ENCODE measurements at places on chromosomes 2 and 18.

- DNase-seq: no peak
These were observed 680.2 kb downstream of the NYAP2 start for GRCh38 chr2:226079671-226080181.

DNA sequence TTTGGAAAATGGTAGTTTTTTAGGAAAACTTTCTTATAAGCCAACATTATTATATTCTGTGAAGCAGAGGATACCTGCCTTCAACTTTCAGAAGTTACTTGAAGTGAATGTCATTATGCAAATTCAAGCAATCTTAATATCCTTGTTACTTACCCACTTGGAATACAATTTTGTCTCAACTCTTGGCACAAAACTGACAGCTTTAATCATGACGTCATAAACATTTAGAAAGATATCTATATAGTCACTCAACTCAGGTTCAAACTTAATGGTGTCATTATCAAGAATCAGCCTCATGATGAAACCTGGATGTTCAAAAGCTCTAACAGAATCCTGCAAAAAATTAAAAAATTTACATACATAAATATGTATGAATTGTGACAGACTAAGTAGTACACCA, 68.1 kb downstream of the DNAH7 start:
- no peak for DNase-seq

DNA sequence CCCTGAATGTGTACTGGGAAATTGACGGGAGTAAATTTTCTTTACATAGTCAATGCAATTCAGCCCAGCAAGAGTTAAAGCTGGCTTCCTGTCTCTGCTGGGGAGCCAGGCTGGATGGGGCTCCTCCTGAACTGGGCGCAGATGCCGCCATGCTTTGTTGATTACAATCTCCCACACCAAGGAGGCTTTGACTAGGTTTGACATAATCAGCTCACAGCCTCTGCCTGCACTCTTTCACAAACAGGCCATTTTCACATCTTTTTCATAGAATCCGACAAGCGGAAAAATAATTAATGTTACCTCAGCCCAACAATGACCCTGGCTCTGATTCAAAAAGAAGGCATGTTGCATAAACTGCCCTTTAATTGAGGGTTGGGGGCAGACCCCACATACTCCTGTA, 54.3 kb downstream of the FOXI3 start:
- no peak for DNase-seq

GRCh38 chr2:1017827-1018226, 67.2 kb downstream of the SNTG2 start:
- no peak for DNase-seq

- DNase-seq: no peak
These were observed 127.9 kb downstream of the EVA1A start for GRCh38 chr2:75432761-75433361.

GRCh38 chr2:237721458-237721857, 77.1 kb upstream of the RBM44 start:
- DNase-seq: no peak

DNA sequence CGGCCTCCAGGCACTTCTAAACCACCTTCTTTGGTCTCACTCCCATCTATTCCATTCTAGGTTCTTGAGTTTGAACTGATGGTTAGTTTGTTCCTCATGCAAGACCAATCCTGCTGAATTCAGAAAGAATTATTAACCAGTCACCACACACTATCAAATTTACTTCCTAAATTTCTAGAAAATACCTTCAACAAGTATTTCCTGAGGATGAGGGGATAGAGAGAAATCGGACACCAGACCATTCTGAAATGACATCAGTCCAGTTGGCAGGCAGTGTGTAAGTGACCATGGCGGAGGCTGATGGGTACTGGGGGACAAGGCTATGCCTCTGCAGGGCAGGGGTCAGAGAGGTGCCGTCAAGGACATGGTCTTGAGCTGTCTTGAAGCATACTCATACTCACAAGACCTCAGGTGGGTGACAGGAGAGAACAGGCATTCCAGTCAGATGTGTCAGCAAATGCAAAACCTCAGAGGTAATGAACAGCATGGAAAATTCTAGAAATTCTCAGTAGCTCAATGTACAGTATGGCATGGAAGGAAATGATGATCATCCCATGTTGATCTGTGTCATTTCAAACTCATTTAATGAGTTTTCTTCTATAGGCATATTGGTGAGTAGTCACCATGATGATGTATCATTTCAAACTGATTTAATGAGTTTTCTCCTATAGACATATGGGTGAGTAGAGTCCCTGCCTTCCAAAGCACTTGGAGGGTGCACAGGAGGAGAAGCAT, 119.6 kb downstream of the DDX1 start:
- no peak for DNase-seq

- no peak for DNase-seq
These were observed 16.3 kb upstream of the CDH2 start for GRCh38 chr18:28193177-28193778.

GRCh38 chr18:7575465-7576028, 8.4 kb downstream of the PTPRM start:
- DNase-seq: no peak

DNA sequence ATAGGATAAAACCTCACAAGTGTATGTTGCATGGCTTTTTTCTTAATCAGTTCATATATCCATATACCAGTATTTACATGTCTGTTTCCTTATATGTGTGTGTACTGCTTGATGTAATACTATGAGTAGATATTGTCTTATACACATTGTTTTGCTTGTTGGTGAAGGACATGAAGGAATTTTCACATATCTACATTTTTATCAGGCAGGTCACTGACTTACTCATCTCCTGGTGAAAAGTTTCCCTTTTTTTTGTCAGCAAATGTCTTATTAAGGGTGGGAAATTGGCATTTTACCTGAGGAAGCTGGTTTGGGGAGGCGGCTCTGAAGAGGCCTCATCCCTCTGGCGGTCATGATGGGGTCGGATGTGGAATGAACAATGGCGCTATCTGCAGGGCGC, 61.4 kb upstream of the LYPD1 start:
- DNase-seq: no peak

- DNase-seq: no peak
These were observed 1081.3 kb upstream of the TMEFF2 start for GRCh38 chr2:193276069-193276468.

DNA sequence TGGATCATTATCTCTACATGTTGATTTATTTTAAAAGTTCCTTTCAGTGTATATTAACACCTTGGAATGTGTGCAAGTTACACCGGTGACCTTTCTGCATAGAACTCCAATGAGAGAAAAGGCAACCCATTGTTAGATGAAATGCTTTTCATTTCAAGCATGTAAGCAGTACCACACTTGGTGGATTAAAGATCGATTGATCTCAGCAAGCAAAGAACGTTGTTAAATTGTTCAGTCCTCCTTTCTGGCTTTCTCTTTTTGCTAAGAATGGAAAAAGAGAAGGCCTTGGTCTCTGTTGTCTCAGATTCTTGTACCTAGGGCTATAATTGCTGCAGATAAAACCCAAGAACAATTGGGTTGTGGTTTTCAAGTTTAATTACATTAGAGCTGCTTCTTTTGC, 843.0 kb downstream of the DPP10 start:
- no peak for DNase-seq

GRCh38 chr18:57561728-57562423, 24.6 kb downstream of the FECH start:
- no peak for DNase-seq

GRCh38 chr2:144233317-144233716, 286.6 kb downstream of the ZEB2 start:
- DNase-seq: no peak

GRCh38 chr18:79635427-79635726, 44.2 kb upstream of the CTDP1 start:
- DNase-seq: no peak

GRCh38 chr2:42098571-42099437, 51.0 kb downstream of the PKDCC start:
- no peak for DNase-seq

- DNase-seq: no peak
These were observed 4.4 kb downstream of the TGFA start for GRCh38 chr2:70549064-70549710.

DNA sequence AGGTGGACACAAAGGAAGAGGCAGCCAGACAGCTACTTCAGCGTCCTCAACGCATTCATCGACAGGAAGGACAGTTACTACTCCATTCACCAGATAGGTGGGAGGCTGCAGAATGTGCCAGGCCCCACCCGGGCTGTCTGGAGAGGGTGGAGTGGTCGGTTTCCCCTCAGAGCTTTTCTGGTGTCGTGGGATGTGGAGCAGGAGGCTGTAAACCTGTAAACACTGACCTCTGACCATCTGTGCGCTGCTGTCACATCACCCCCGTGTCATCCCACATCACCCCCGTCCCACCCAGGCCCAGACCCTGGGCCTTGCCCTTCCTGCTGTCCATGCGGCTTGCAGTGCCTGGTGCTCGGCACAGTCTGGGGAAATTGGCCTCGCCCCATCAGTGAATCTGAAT, 17.1 kb downstream of the ATG4B start:
- DNase-seq: no peak

- DNase-seq: no peak
These were observed 4.3 kb downstream of the SIX3 start for GRCh38 chr2:44945676-44946371.

GRCh38 chr18:42807887-42808286, 307.6 kb downstream of the RIT2 start:
- no peak for DNase-seq

DNA sequence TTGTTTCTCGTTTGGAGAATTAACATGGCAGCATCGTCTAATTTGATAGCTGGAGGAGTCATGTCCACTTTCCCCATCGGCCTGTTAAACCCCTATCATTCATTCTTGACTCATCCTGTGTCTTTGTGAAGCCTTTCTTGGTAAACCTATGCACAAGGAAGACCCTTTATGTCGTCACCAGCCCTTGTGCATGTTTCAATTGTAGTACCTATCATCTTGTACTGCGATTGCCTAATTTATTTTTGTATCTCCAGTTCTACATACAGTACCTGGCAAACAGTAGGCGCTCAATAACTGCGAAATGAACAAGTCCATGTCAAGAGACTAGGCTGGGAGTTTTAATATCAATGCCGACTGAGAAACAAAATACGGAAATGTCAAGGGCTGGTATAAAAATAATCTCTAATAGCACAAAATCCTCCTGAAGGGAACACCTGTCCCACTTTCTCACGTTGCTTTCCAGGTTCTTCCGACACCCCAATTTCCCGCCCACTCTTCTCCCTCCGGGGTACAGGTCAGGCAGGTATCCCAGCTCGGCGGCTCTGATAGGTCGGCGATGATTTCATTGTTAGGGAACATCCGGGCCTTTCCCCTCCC, 1.3 kb upstream of the PPM1B start:
- no peak for DNase-seq

DNA sequence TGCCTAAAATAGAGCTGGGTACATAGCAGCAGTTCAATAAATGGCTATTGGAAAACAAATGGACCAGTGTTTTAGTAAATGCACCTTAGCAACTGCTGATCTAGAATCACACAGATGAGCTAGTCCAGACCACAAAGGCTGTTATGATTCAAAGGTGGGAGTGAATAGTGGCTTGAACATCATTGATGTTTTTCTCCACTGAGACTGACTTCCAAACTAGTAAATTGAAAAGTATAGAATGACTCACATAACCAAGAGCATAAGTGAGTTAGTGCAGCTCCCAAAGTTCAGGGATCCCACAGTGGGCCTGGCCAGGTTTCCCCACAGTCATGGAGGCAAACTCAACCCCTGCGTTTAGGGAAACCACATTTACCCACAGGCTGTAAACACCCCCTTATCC, 106.7 kb upstream of the YPEL5 start:
- DNase-seq: no peak

DNA sequence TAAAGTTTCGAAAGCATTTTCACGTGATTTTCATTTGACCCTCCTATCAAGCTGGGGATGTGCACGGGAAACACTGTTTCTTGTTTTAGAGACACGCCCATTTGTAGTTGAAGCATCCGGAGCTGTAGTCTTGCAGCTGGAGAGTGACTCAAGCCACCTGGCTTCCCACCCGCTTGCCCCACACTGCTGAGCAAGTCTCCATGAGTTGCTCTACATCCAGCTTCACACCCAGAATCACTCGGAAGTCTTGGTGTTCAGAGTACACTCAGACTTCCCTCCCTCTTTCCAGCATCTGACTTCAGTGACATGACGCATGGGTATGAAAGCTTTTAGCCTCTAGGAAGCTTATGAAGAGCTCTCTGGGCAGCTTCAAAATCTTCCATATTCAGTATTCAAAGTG, 262.4 kb downstream of the NBAS start:
- no peak for DNase-seq

- DNase-seq: no peak
These were observed 1.8 kb downstream of the HOXD9 start for GRCh38 chr2:176124110-176124946.

GRCh38 chr2:28233164-28233676, 159.4 kb upstream of the FOSL2 start:
- DNase-seq: no peak

GRCh38 chr2:173984866-173985604, 19.9 kb upstream of the SP3 start:
- DNase-seq: no peak

- DNase-seq: no peak
These were observed 1896.8 kb upstream of the CELF4 start for GRCh38 chr18:39462436-39462835.

- DNase-seq: no peak
These were observed 209.4 kb downstream of the ZEB2 start for GRCh38 chr2:144310484-144310883.

GRCh38 chr2:235116885-235117492, 165.2 kb downstream of the SH3BP4 start:
- DNase-seq: no peak

DNA sequence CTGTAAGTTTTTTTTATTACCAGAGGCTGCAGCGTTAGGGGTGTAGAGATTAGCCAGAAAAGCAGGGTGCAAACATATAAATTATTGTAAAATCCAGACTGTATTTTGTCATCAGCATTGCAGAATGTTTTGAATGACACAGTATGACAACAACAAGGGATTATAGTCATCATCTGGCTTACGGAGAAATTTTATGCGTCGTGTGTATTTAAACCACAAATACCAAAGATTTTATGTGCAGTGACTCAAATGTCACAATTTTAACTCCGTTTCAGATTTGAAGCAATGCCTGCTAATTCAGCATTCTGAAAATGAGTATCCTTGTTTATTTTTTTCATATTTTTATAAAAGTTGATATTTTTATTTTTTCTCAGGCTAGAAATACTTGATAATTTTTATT, 19.4 kb upstream of the TMX3 start:
- no peak for DNase-seq

- DNase-seq: no peak
These were observed 69.5 kb downstream of the KCNH7 start for GRCh38 chr2:162769066-162769465.

DNA sequence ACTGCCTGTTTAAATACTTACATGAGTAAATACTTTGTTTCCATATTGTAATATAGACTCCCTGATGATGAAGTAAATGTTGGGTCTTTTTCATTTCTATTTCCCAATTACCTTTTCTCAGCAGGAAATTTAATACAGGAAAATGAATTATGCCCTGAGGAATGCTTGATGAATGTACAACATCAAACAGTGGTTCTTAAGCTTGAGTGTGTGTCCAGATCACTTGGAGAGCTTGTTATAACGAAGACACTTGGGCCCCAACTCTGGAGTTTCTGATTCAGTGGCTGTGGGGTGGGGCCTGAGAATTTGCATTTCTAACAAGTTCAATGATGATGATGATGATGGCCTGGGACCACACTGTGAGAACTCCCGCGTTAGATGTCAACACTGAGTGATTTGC, 7.1 kb upstream of the ME2 start:
- DNase-seq: no peak

Measured in bone marrow (tissue), 2 donors.